ENCODE measurements at places on chromosomes 11 and 22.

GRCh38 chr11:57425565-57426438 lies 1.1 kb downstream of the SLC43A3 start:
- no peak for DNase-seq

GRCh38 chr11:64959498-64959897 lies 12.4 kb downstream of the MAJIN start:
- no peak for DNase-seq

DNA sequence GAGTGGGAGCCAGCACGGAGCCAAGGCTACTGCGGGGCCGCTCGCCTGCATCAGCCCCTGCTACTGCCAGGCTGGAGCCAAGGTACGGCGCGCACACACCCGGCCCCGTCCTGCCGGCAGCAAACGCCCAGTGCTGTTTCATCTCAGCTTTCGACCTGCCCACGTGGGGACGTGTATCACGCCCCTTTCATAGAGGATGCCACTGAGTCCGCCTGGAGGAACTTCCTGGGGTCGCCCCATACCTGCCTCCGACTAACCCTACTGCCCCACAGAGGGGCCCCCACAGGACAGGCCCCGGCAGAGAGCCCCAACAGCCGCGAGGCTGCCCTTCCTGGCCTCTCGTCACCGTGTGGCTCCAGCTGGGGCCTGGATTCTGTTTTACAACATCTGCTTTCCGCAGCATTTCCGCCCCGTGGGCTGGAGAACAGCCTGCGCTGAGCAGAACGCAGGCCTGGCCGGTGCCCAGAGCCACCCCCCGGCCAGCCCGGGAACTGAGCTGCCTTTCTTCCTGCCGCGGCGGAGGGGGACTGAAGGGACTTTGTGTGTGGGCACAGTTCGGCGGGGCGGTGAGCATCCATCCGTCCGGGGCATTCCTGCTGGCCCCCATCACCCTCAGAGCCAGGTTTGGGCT lies 22.9 kb upstream of the ARHGAP8 start:
- no peak for DNase-seq

GRCh38 chr11:44868455-44869421 lies 81.9 kb downstream of the TP53I11 start:
- DNase-seq = no peak

GRCh38 chr22:21861851-21862250 lies 5.6 kb downstream of the MAPK1 start:
- DNase-seq = no peak

DNA sequence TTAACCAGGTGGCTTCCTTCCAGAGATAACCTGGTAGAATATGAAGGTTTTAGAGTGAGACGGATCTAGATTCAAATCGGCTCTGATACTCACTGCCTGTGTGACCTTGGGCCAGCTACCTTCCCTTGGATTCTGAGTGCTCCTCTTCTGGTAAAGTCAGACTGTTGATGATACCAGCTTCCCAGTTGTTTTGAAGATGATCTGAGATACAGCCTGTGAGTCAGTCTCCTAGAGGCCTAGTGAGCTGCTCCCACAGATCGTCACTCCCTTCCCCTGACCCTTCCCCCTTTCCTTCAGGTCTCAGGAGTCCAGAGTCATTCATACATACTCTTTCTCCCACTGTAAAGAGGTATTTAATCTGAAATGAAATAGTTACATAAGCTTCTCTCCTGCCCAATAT lies 207.8 kb downstream of the GRIK4 start:
- DNase-seq = no peak

DNA sequence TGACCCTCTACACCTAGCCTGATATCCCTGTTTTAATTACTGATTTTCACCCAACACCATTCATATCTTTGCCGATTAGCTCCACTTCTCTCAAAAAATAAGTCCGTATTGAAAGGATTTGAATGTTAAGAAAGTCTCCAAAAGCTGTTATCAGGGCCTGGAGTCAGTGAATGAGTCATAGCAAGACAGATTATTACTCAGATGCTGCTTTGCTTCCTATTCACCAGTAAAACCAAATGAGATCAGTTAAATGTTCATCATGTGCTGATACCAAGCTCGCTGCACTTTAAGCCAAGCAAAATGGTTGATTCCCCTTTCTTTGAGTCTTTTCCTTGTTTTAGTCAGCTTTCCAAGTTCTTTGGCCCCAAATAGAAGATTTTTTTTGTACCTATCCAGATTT lies 228.4 kb downstream of the FAT3 start:
- no peak for DNase-seq

DNA sequence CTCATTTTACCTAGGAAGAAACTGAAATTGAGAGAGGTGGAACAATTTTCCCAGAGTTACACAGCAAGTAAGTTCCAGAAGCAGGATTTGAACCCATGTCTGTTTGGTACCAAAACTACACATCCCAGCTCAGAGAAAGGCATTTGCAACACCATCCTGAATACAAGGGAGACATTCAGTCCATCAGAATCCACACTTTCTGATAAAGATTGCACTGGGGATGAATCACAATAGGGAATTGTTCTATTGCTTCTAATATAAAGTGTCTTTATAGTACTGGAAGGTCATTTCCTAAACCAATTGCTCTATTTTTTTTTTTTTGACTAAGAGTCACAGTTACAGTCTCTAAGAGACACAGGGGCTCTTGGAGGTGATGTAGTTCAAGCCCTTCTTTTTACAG lies 208.1 kb upstream of the CADM1 start:
- no peak for DNase-seq

GRCh38 chr11:74014880-74015279 lies 6.0 kb upstream of the UCP3 start:
- no peak for DNase-seq

DNA sequence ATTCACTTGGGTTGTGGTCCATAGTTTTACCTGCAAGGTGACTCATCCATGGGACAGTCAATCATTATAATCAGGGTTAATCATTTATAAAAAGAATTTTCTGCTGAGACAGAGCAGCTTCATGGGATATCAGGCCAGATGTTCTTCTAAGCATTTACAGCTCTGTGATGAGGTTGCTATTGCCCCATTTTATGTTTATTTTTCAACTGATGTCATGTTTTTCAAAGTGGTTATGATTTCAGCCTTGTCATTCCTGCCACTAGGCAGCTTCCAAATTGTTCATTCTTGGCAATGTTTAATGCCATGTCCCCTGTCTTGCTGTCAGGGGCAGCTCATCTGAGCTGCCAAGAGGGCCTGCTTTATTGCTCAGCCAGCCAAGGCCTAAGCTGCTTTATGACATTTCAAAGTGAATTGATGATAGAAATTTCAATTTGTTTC lies 35.9 kb upstream of the ZBED5 start:
- no peak for DNase-seq

DNA sequence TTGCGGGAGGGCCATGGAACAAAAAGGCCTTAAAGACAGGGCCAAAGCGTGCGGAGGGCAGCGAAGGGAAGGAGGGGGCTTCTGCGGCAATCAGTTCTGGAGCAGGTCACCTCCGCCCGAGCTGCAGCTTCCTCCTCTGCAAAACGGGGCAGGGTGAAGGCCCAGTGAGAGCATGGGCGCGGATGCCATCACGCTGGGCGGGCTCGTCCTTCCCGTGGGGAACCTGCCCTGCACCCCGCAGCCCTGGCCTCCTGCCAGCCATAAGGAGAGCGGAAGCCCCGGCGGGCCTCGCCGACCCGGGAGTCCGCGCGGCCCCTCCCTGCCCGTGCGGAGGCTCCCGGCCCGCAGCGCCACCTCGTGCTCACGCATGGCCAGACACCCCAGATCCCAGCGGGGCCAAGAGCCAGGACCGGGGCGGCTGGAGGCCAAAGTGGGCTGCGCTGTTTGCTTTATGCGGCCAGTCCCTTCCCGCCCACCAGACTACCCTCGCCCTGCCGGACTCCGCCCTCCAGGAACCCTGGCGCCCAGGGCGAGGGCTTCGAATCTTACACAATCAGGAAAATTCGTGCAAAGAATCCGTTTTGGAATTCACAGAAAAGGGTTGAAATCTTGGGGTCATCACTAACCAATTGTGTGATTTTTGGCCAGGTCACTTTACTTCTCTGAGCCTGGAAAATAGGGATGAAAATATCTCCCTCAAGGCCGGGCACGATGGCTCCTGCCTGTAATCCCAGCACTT lies 16.1 kb downstream of the TSKU start:
- peak; percentile 52 for DNase-seq

- no peak for DNase-seq
Measured at GRCh38 chr22:35632935-35633334, 15.3 kb upstream of the APOL6 start.

DNA sequence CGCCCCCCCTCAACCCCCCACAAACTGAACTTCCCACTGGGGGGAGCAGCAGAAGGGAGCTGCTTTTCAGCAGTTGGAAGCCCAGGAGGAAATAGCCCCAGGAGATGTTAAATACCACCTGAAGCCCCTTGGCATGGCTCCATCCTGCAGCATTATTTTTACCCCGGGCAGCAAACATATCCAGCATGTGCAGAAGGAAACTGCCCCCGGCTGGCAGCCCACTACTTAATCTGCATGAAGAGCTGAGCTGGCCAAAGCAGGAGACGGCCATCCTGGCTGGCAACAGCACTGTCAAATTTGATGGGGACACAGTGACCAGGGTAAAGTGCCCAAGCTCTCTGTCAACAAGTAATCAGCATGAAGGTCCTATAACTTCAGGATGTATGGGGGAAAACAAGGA lies 32.0 kb downstream of the BUD13 start:
- no peak for DNase-seq

DNA sequence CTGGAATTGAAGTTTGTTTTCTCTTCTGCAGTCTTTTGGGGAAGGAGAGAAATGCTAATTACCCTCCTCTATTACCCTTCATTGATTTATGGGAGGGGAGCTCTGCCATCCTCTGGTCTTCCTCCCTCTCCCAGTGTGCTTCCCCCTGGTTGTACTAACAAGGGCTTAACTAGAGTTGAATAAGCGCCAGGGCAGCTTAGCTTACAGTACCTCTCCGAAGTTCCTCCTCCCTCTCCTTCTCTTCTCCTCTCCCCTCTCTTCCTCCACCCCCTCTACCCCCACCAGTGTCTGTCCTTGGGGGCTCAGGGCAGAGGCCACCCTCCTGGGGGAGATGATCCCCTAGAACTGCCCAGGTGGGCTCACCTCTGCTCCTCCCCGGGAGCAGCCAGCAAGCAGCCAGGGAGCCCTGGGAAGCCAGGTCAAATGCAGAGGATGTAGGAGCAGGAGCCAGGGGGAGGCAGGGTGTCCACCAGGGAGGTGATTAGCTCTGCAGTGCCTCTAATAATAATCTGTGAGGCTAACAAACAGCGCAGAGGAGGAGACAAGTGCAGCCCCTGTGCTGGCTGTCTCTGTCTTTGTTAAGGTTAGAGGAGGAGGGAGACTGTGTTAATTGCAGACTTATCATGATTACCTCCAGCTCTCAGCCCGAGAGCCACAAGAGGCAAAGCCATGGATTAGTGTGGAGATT lies 191.6 kb upstream of the CADM1 start:
- DNase-seq = no peak

DNA sequence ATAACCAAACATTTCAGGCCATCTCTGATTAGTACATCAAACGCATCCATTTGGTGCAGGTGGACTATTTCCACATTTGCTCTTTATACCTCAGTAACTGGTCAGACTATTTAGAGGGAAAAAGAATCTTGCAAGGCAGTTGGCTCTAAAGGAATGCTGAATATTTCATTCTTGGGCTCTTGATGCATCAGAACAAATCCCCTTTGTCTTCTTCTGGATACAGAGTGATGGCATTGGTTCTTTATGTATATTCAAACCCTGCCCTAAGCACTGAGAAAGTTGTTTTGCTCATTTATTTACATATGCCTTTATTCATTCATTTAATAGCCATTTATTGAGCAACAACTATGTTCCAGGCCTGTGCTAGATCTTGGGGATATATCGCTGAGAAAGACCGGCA lies 31.1 kb upstream of the RAB30 start:
- DNase-seq = no peak

GRCh38 chr11:67053896-67054329 lies 2.7 kb upstream of the RHOD start:
- DNase-seq = peak; percentile 14

- DNase-seq = no peak
Measured at GRCh38 chr11:61332281-61332796, 566 bp downstream of the DDB1 start.

GRCh38 chr22:47190957-47191670 lies 428.7 kb downstream of the TBC1D22A start:
- DNase-seq = no peak

GRCh38 chr22:30984317-30984716 lies 15.3 kb downstream of the TUG1 start:
- no peak for DNase-seq

DNA sequence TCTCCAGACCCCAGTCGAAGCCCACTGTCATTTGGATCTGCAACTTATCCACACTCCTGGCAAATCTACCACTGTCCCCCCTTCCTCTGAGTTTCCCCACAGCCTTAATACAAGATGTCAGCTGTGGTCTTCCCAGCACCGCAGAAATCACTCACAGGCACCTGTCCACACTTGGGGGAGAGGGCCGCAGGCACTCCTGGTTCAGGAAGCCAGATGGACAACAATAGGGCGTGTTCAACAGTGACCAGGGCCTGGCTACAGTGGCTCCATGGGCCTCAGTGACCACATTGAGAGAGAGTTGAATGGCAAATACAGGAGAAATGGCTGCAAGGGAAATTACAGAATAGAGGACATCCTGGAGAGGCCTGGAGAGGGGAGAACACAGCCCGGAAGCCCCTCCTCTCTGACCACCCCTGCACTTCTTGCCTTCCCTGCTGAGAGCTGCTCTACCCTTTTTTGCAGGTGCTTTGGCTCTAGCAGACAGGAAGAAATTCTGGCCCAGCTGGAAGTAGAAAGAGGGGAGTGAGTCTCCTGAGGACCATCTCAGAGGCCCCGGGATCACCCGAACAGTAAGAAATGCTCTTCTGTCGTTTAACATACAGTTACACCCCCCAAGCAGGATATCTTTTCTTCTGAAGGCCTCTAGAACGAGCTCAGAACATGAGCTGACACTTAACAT lies 164.6 kb downstream of the FEZ1 start:
- DNase-seq = no peak

DNA sequence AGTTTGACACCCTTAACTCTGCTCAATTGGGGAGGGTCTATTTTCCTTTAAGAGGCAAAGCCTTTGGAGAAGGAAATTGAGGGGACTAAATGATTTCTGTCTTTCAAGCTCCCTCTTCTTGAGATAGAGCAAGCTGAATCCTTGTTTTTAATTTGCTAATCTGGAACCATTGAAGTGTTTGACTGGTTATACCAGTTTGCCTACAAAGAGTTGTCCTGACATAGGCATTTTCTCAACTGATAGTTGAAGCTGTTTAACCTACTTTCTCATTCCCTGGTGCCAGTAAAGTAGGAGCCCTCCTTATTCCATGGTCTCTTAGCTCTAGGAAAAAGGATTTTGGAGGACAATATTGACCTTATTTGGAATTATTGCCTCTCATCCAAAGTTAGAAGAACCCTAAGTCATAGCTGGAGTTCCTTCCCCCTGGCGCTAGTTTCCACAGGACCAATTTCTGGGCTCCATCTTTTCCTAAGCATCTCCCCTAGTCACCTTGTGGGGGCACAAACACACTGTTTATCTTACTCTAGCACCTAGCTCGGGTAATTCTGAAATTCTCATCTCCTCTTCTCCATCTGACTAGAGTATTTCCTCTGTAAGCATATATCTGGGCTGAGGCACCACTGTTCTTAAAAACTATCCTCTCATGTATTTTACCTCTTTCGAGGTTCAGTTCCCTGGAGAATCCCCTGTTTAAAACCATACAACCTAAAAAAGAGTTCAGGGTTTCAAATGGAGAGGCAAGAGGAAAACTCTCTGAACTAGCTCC lies 7.4 kb downstream of the ZDHHC5 start:
- DNase-seq = no peak

Data from T follicular helper cell (primary cell).